ENCODE measurements at places on chromosomes 11 and 22.

- DNase-seq, result no peak
Measured at GRCh38 chr11:134398079-134398444, 14.0 kb downstream of the B3GAT1 start.

GRCh38 chr11:59614277-59615119 lies 1.1 kb downstream of the OSBP start:
- DNase-seq, result no peak

- no peak for DNase-seq
Measured at GRCh38 chr11:100734743-100735527, 47.8 kb downstream of the ARHGAP42 start.

DNA sequence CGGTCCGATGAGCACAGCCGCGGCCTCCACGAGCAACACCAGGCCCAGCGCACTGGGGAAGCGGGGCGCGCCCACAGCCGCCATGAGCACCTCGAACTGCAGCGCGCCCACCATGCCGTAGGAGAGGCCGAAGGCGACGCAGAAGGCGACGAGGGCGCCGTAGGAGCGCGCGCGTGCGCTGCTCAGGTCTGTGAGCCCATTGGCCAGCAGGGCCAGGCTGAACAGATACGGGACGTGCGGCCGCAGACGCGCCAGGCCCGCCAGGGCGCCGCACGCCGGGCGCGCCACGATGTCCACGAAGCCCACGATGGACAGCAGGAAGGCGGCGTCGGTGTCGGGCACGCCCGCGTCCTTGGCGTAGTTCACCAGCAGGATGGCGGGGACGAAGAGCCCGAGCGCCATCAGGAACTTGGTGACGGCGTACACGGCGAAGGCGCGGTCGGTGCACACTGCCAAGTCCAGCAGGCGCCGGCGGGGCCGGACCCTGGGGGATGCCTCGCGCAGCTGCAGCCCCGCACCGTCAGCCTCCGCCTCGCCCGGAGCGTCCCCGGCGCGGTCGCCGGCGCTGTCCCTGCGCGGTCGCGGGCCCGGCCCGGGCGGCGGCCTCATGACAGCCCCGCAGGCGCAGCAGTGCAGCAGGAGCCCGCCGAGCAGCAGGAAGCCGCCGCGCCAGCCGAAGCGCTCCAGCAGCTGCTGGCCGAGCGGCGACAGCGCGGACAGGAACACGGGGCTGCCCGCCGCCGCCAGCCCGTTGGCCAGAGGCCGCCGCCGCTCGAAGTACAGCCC lies 2.9 kb downstream of the SLC16A8 start:
- no peak for DNase-seq

GRCh38 chr11:87120937-87121336 lies 83.2 kb downstream of the TMEM135 start:
- DNase-seq, result no peak

DNA sequence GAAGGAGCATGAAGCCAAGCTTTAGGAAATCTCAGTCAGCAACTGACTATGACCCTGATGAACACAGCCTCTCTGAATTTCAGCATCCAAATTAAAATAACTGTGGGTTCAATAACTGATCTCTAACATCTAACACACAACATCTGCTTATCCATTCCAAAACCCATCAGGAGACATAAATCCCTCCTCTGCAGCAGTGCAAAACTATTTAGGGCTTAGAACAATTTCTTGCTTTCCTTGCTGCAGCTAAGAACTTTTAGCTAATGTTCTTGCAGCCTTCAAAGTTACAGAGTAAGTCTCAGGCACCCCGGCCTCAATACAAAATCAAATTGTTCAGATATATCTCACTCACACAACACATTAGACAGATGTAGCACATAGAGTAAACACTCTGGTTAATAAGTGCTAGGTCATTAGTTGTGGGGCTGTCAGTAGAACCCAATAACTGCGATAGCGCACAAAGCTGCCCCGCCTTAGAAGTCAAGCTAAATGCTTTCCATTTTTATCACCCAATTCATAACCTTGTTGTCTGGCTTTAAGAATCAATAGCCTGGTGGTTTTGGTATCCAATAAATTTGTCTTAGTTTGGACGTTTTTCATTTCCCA lies 139.6 kb downstream of the LARGE1 start:
- DNase-seq, result no peak

- DNase-seq, result no peak
Measured at GRCh38 chr22:39468487-39469325, 11.9 kb downstream of the MGAT3 start.

DNA sequence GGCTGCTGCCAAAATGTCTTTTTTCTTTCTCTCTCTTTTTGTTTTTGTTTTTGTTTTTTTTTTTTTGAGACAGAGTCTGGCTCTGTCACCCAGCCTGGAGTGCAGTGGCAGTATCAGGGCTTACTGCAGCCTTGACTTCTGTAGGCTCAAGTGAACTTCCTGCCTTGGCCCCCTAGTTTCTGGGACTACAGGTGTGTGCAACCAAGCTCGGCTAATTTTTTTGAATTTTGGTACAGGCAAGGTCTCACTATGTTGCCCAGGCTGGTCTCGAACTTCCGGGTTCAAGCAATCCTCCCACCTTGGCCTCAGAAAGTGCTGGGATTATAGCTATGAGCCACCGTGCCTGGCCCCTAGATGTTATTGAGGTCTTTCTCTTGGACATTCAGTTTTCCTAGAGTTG lies 2.2 kb upstream of the DDX10 start:
- DNase-seq, result no peak

DNA sequence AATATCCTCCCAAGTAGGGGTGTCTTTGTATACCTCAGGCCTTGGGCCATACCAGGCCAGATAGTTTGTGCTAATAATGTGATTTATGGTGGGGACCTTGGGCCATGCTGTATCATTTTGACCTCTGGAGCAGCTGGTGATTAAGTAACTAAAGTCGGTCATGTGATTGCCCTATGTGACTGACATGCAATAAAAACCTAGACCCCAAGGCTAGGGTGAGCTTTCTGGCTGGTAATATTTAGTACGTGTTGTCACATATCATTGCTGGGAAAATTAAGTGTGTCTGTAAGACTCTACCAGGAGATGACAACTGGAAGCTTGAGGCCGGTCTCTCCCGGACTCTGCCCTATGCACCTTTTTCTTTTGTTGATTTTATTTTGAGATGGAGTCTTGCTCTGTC lies 12.6 kb upstream of the TFIP11 start:
- DNase-seq, result no peak

DNA sequence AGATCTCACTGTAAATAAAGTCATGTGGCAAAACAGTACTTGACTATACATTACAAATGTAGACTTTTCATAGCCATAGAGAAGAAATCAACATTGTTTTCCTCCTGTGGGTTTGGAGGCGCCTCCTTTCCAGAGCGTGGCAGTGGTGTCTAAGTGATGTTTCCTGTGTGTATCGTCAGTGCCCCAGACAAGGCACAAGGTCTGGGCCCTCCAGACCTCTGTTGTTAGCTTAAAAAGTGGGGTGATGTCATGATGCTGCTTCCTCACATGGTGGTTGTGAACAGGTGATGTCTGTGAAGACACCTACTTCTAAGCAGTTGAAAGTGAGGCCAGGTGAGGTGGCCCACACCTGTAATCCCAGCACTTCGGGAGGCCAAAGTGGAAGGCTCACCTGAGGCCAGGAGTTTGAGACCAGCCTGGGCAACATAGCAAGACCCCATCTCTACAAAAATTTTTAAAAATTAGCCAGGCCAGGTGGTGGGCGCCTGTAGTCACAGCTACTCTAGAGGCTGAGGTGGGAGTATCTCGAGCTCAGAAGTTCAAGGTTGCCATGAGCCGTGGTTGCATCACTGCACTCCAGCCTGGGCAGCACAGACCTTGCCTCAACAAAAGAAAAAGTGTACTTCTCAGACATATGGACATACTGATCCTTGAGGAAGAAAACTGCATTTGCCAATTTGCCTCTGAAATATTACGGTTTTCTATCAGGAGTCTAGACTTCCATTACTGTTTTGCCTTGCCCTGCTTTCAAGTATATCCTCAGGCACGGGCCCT lies 15.7 kb downstream of the NUP50 start:
- DNase-seq, result no peak

- DNase-seq, result no peak
Measured at GRCh38 chr11:109062445-109062844, 359.5 kb upstream of the C11orf87 start.

All from stimulated activated CD8-positive, alpha-beta memory T cell treated with anti-CD3 and anti-CD28 coated beads, Interleukin-4, amount 100 ng/mL, for 4 hours (primary cell).